ENCODE measurements at places on chromosomes 2 and 18. TPM values are rescaled to one million over a fixed set of nuclear protein-coding genes. Genes with fewer than 3 reads are reported as not detected.

CD302 gene
- total RNA-seq, result 1.1 TPM

TMEM247 gene
- not detected for total RNA-seq

ST6GAL2 gene
- total RNA-seq, result 0.23 TPM

TNFRSF11A gene
- 3.5 TPM for total RNA-seq

TYW5 gene
- 4.6 TPM for total RNA-seq

HOXD10 gene
- not detected for total RNA-seq

ANKRD39 gene
- total RNA-seq, result 20.9 TPM

PLB1 gene
- 2.2 TPM for total RNA-seq

CTLA4 gene
- total RNA-seq, result not detected

POTEJ gene
- not detected for total RNA-seq

MYO7B gene
- total RNA-seq, result not detected

LBX2 gene
- total RNA-seq, result 0.56 TPM

PRR30 gene
- not detected for total RNA-seq

IL36B gene
- not detected for total RNA-seq

PGAP1 gene
- 7.8 TPM for total RNA-seq

RAB17 gene
- total RNA-seq, result 0.85 TPM

SLC5A7 gene
- total RNA-seq, result not detected

MARCHF7 gene
- 66.9 TPM for total RNA-seq

TTC39C gene
- total RNA-seq, result 23.1 TPM

LYG2 gene
- not detected for total RNA-seq

SH3YL1 gene
- 59.2 TPM for total RNA-seq

CTNNA2 gene
- total RNA-seq, result not detected

ALLC gene
- total RNA-seq, result not detected

SPHKAP gene
- total RNA-seq, result not detected

CNTNAP5 gene
- total RNA-seq, result not detected

CDH20 gene
- total RNA-seq, result not detected

Data from airway epithelial cell (primary cell).